ENCODE measurements at places on chromosomes 3 and 15. TPM values are rescaled to one million over a fixed set of nuclear protein-coding genes. Genes with fewer than 3 reads are reported as not detected.

HEMK1 gene
- total RNA-seq, result 12.7 TPM

P2RY1 gene
- total RNA-seq, result 7.6 TPM

AHSG gene
- not detected for total RNA-seq

DNAJC13 gene
- total RNA-seq, result 65.7 TPM

MELTF gene
- 5.0 TPM for total RNA-seq

CCR8 gene
- not detected for total RNA-seq

AP3B2 gene
- total RNA-seq, result 0.17 TPM

P2RY13 gene
- total RNA-seq, result under 0.01 TPM

RNU5B-1 gene
- not detected for total RNA-seq

KLHL6 gene
- not detected for total RNA-seq

GRK7 gene
- not detected for total RNA-seq

LDHAL6B gene
- total RNA-seq, result not detected

ATP8B4 gene
- 19.5 TPM for total RNA-seq

CEP19 gene
- total RNA-seq, result 4.4 TPM

HRH1 gene
- total RNA-seq, result 30.6 TPM

NRG4 gene
- not detected for total RNA-seq

COX5A gene
- total RNA-seq, result 41.9 TPM

LINGO1 gene
- total RNA-seq, result not detected

MYO5C gene
- under 0.01 TPM for total RNA-seq

TRPM7 gene
- 62.9 TPM for total RNA-seq

CCR9 gene
- not detected for total RNA-seq

INKA1 gene
- 3.3 TPM for total RNA-seq

POLQ gene
- total RNA-seq, result 4.1 TPM

HCLS1 gene
- 0.51 TPM for total RNA-seq

GALNT15 gene
- total RNA-seq, result 37.7 TPM

ILDR1 gene
- total RNA-seq, result not detected

GABRB3 gene
- 1.5 TPM for total RNA-seq

Data from fibroblast of lung (primary cell).